Stimulated activated CD8-positive, alpha-beta memory T cell treated with anti-CD3 and anti-CD28 coated beads, Interleukin-15, amount 100 ng/mL, for 24 hours (primary cell): ENCODE measurements at places on chromosomes 2 and 18.

DNA sequence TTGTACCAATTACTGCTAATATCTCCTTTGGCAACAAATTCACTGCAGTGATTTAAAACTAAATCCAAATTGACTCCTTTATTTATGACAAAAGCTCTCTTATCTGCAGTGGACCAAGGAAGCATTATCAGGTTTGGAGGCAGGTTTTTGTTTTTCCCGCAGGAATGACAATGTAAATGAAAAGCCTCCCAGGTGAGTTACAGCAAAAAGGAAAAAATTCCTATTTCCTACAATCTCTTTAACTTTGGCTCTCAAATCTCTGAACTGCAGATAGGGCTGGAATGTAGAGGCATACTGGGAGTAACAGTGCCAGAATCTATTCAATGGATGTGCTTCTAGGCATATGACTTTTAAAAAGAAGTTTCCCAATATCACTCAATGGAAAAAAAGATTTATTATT, 28.9 kb upstream of the LRP2 start:
- DNase-seq, result no peak

DNA sequence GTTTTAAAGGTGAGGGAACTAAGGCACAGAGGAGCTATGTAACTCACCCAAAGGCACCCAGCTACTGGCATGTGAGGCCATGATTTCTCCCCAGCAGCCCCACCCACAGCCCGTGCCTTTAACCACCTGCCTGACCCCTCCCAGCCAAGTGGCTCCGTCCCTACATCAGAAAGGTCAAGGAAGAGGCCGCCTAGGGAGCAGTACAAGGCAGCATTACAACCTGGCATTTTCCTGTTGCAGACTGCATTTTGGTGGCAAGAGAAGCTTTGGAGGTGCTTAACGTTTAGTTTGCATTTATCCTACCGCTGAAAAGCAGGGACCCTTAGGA, 17.5 kb downstream of the STEAP3 start:
- no peak for DNase-seq

- no peak for DNase-seq
Observed at GRCh38 chr2:29082804-29083495, 8.6 kb upstream of the PCARE start.

- no peak for DNase-seq
Observed at GRCh38 chr2:200137271-200137670, 169.2 kb upstream of the SPATS2L start.

DNA sequence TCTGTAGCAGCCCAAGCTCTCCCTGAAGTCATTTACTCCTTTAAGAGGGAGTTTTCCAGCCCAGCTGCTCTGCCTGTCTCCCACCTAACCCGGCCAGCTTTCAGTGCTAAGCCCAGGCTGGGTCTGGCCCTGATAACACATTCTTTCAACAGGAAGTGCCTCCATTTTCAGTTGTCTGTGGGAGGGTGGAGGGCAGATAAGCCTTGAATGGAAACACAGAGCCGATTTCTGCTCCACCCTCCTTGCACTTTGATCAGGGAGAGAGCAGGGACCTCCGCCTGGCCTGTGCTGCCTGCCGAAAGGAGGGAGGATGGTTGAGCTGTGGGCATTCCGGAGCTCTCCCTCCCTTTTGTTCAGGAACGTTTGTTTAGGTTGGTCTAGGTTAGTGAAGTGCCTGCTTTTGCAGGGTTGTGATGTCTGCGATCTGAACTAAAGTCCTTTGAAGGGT, 24.8 kb downstream of the GATA6 start:
- no peak for DNase-seq

DNA sequence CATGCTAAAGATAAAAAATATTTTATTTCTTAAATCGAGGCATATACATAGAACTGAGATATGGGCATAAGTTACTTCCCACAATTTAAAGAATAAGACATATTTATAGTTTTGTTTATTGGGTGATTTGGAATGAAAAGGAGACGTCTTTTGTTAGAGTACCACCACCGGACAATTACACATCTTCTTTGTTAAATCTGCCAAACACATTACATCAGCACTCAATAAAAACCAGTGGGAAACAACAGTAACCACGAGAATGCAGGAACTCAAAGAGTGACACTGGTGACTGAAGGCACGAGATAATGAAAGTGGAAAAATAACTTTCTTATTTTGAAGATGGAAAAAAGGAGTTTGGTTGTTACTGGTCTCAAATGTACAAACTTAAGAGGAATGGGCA, 92.6 kb upstream of the TFCP2L1 start:
- DNase-seq, result no peak

GRCh38 chr2:239292531-239292930, 108.3 kb downstream of the HDAC4 start:
- no peak for DNase-seq

- no peak for DNase-seq
Observed at GRCh38 chr2:41935002-41935401, 112.8 kb upstream of the PKDCC start.
